Left ventricle myocardium superior (tissue), 1 donor: ENCODE measurements at places on chromosomes 6 and 20.

DNA sequence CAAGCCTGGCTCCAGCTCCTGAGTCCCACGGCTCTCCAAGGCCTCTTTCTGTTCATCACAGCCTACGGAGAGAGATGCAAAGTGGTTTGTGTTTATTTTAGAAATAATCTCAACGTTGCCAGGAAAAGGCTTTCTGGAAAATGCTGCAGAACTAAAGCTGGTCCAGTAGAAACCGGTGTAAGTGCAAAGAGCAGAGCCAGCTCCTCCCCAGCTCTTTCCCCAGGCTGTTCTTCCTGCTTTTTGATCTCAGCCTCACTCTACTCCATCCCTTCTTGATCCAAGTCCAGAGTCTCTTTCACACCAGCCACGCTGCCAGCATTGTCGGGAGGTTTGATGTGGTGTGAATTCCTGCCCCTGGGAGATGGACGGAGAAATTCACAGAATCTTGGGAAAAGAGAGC, 69.8 kb downstream of the TMEM170B start:
- peak; percentile 33 for DNase-seq

DNA sequence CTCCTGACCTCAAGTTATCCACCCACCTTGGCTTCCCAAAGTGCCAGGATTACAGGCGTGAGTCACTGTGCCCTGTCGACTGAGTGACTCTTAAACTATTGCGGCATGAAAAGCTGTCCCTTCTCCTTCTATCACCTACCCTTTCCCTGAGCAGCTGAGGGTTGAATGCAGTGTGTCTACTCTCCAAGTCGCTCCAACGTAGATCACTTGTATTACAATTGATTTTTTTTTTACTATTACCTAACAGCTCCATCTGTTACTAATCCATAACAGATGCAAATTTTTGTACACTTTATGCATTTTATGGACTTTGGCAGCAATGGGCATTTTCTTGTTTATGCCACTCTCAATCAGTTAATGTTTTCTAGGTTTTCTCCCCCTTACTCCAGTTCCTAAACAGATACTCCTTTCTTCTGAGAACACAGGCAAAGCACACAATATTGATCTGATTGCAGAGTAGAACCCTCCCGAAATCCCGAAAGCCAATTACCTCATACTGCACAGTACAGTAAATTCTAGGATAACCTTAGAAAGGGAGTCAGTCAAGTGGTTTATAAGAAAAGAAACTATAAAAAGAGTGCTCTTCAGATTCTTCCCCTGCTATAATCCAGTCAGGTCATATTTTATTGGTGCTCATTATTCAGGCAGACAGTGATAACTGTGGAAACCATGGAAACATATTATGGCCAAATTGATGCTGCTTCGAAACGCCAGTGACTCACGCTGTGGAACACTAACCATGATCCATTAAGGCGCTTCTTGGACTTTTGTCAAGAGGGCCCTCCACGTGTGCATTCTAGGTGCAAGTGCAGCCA, 273.0 kb downstream of the ADGB start:
- no peak for DNase-seq

DNA sequence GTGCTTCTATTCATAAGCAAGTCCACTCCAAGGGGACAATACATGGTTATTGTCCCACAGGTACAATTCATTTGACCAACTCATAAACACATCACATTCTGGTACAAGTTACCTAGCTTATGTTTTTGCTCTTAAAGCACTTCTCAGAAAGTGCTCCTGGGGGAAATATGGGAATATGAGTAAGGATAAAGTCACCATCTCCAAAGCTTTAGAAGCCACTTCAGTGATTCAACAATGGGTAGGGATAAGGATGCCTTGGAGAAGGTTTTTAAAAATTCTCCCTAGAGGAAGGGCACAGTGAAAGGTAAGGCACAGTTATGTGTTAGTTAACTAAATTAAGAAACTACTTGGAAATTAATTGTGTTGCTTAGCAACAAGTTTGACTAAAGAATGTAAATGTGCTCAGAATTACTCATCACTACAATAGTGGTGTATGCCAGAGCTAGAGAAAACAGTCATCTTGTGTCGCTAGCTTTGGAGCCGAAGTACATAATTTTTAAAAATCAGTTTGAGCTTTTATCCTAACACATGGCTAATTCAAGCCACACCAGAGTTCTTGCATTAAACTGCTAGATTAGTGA, 39.5 kb upstream of the LAMP5 start:
- no peak for DNase-seq

GRCh38 chr20:3367089-3367488, 40.4 kb downstream of the DNAAF9 start:
- DNase-seq, result no peak

DNA sequence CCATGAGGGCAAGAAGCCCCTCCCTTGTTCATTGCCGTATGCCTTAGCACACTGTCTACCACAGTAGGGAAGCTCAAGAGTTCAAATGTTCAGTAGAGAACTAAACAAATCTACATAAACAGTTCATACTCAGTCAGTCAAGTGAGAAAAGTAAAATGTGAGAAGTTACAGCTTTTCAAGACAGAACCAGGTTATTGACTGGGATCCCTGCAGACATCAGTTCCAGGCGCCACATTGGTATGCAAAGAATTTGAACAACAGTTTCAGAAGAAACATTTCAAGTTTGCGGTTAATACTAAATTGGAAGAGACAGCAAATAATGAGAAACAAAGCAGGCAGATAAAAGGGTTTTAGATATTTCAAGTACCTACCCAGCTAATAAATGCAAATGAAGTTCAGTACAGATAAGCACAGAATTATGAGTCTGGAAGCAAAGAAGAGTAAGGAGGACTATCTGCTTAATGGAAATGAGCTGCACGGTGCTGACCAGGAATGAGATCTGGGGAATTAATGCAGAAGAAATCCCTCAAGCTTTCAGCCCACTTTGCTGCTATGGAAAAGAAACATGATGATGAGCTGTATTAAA, 246.2 kb downstream of the HACE1 start:
- no peak for DNase-seq

- no peak for DNase-seq
These were observed 116.5 kb upstream of the OLIG3 start for GRCh38 chr6:137610702-137611101.

DNA sequence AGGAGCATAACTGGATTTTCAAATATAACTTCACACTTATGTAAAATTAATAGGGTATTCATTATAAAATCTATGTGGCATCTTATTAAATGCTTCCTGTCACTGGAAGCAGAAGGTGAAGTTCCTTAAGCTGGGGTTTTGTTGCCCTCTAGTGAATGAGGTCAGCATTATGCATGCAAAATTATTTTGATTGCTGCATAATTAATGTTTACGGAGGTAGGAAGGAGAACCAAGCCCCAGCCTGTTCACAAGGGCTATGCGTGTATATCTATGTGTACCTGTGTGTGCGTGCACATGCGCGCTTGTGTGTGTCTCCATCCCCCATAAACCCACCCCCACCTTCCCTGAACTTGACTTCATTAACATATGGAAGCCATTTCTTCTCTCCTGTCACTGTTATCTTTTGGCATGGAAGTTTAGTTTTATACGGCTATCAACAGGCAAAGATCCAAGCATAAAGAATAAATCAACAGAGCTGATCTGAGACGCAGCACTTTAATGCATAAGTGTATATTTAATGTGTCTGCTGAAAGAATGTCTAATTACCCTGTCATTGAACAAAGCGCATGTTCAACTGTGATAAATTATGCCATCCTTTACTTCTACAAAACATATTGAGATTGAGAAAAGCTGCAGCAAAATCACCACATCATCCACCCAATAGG, 90.2 kb upstream of the CDH4 start:
- DNase-seq, result no peak

DNA sequence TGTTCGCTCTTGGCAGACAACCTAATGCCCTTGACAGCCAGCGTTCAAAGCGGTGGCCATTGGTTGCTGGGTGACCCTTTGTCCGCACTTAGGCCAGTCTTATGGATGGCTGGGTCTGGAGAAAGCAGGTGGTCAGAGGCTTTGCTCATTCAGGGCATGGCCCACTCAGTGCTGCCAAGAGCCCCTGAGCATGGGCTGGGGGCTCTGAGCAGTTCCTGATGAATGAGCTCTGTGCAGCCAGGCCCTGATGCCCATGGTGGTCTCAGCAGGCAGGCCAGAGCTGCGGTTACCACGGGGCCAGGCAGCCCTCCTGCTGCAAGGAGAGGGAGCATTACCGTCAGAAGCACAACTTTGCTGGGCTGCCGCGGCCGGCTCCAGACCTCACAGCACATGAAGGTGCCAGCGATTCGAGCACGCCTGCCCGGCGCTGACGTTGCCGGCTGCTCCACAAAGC, 36.3 kb downstream of the CDH4 start:
- no peak for DNase-seq

DNA sequence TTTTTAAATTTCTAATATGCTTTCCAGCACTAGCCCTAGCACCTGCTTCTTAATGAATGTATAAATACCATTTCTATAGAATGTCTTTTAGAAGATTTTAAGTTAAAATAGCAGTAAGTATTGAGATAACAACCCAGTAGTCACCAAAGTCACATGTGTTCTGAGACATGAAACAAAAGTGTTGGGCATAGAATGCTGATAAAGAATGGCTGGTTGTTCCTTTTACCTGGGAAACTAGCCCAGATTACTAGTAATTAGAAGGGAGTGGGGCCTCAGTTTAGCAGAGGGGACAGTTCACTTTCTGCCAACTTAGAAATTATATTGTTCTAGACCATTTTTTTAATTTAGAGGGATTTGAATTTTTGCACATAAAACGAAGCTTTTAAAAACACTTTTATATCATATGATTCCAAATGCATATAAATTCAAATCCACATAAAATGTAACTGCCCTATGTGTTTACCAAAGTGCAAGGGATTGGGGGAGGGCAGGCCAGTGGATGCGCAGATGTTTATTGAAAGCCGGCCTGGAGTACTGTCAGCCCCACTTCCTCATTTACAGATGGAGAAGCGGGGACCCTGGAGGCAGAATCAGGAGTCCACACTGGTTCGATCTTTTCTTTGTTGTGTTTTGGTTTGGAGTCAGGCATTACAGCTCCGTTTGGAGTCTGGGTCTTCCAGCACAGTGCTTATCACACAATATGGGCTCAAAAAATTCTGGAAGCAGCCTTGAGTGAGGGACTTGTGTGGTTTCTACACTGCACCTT, 139.8 kb downstream of the ZDHHC14 start:
- DNase-seq, result no peak

DNA sequence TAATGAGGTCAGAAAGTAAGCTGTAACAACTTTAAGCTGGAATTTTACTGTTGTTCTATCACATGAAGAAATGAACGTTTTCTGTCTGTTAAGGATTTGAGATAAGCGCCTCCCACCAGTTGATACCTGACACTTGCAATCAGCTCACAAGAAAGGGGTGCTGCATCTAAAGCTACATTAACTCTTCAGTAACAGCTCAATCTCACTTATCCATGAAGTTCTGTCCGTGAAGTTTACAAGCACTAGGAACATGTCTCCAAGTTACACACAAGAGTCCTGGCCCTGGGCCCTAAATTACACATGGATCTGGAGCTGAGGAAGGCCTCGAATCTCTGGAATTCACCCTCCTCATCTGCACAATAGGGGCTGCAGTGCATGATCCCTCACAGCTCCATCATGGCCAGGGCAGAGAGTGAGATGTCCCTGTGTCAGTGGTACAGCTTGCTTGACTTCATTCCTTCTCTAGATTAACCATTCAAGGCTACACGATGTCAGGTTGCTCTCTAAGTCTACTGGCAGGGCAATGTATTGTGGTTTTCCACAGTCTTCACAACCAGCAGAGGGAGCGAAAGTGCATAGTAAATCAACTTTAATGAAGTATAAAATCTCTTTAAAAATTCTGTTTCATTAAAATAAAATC, 182.4 kb upstream of the MCHR2 start:
- DNase-seq, result no peak

DNA sequence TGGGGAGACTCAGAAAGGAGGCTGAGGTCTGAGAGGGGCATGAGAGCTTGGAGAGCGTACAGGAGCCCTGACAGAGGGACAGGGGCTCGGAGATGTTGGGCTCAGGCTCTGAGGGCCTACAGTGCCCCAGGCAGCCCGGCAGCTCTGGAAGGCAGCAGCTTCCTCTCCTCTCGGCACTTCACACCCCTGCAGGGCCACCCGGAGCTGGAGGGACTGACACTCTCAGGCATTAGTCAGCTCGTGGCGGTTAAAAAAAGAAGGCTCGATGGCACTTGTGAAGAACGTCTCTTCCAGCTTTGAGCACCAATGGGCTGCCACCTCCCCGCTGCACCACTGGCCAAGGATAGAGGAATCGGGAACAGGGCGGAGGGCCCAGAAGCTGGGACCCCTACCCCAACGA, 62.6 kb upstream of the SIRPA start:
- DNase-seq, result no peak

DNA sequence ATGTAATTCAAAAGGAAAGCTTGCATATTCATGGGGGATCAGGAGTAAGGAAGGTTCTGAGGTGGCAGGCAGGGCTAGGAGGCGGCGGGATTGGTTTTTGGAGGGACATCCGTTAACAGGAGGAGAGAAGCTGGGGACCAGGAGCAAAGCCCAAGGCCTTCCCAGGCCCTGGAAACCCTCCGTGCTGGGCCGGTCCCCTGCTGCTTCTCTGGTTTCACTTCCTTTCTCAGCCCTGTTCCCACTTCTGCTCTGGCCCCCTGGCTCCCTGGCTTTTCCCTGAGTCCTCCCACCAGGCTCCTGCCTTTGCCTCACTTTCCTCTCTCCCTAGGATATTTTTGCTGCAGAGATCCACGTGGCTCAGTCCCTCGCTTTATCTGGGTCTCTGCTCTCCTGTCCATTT, 26.4 kb upstream of the SALL4 start:
- no peak for DNase-seq

DNA sequence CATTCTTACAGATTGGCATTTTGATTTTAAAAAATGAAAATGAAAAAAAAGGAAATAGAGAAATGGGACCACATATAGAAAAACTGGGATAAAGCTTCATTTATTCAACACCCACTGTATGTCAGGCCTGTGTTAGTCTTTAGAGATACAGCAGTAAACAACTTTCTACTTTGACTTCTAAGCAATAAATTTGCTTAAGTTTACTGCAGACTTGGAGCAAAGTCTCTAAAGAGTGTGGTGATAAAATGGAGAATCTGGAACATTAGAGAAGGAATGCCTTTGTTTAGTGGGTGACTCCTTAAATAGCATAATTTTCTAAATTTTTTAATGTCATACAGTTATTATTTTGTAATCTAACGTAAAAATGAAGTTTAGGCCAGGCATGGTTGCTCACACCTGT, 80.7 kb upstream of the CNKSR3 start:
- no peak for DNase-seq

DNA sequence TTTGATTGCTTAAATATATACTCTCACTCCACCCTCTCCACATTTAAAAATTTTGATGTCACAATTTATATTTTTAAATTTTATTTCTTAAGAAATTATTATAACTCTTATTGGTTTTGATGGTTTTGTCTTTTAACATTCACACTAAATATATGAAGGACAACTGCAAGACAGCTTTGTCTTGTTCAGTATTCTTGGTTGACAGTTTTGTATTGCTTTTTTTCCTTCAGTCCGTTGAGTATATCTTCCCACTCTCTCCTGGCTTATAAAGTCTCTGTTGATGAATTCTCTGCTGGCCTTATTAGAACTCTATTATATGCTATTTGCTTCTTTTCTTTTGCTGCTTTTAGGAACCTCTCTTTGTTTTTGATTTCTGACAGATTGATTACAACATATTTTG, 392.2 kb downstream of the C6orf118 start:
- DNase-seq, result no peak
